ENCODE measurements at places on chromosomes 7 and 10.

DNA sequence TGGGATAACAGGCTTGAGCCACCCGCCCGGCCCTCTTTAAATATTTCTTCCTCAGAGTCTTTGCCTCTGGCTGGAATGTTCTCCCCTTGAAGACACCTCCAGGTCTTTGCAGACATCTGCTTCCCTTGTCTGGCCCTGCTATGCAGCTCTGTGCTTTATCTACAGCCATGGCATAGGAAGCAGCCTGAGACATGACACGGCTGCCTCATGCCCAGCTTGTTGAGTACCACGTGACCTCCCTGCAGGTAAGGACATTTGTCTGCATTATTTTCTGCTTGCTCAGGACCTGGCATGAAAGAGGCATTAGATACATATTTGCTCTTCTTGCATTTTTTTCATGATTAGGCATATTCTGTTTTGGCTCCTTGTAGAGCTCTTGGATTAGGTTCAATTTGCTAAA, 113.8 kb upstream of the KLF6 start:
- DNase-seq, result no peak
- H3K36me3 ChIP-seq, result no peaks in the 10 kb centered on the region
- no peaks in the 10 kb centered on the region for H3K27me3 ChIP-seq
- no peak overlapping the region for H3K4me3 ChIP-seq
- no peak overlapping the region for H3K27ac ChIP-seq

- peaks cover 34% of the 10 kb centered on the region for H3K36me3 ChIP-seq
- H3K27ac ChIP-seq, result no peak overlapping the region
- no peak for DNase-seq
- H3K4me1 ChIP-seq, result peaks cover 11% of the 10 kb centered on the region
- no peaks in the 10 kb centered on the region for H3K27me3 ChIP-seq
- H3K4me3 ChIP-seq, result no peak overlapping the region
These were observed 96.7 kb downstream of the TWIST1 start for GRCh38 chr7:19020711-19021110.

GRCh38 chr7:49371771-49372170, 401.7 kb upstream of the VWC2 start:
- H3K36me3 ChIP-seq, result no peaks in the 10 kb centered on the region
- H3K4me3 ChIP-seq, result no peak overlapping the region

DNA sequence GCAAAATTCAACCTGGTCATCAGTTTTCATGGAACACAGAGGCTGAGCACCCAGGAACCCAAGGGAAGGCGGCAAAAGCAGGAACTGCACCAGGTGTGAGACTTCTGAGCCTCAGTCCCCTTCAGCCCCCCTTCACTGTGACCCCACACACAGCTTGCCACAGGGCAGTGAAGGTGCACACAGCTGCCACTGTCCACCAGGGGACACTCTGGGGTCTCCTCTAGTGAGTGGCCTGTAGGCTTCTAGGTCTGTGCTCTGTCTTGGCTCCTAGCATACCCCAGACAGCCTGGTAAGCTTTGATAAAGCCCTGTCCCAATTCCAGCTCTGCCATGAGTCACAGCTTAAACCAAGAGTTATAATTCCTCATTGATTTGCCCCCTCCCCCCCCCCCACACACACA, 12.1 kb downstream of the KCNH2 start:
- H3K4me3 ChIP-seq, result no peak overlapping the region
- no peaks in the 10 kb centered on the region for H3K36me3 ChIP-seq
- peaks cover 40% of the 10 kb centered on the region for H3K4me1 ChIP-seq
- DNase-seq, result no peak
- no peak overlapping the region for H3K27ac ChIP-seq
- peaks cover 38% of the 10 kb centered on the region for H3K27me3 ChIP-seq

GRCh38 chr7:83117466-83117865, 45.2 kb downstream of the PCLO start:
- H3K27ac ChIP-seq, result no peak overlapping the region
- no peak for DNase-seq
- no peak overlapping the region for H3K4me3 ChIP-seq
- H3K36me3 ChIP-seq, result peaks cover 14% of the 10 kb centered on the region
- H3K4me1 ChIP-seq, result no peaks in the 10 kb centered on the region

DNA sequence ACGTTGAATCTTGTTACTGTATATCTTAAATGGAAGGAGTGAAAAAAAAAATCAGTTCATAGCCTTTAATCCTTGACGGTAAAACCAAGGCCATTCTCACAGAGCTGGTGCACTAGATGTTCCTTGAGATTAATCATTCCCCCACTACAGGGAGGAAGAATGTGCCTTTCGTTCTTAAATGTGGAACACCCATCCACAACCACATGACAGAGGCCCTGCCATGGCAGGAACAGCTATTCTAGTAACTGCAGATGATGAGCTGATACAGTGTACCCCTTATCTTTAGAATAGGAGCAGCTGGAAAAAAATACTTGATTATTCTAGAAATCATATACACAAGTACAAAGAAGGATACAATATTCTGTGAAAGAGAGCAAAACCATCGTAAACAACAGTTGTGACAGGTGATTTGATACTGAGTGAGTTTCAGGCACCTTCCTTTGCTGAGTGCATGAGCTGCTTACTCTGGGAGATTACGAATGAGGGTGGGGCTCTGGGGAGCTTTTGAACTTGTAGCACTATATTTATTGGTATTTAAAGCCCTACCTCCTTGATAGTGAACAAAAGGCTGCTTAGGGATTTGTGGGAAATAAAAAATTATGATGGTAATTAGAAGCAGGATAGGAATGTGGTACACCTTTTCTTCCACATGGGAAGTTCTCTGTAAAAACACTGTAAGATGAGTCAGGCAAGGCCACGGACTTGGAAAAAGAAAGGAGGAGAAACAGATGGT, 244.4 kb upstream of the SLC26A5 start:
- DNase-seq, result no peak
- no peak overlapping the region for H3K4me3 ChIP-seq
- no peaks in the 10 kb centered on the region for H3K36me3 ChIP-seq
- peaks cover 5% of the 10 kb centered on the region for H3K27me3 ChIP-seq
- H3K4me1 ChIP-seq, result peaks cover 23% of the 10 kb centered on the region

GRCh38 chr10:124894569-124895215, 47.2 kb upstream of the ZRANB1 start:
- no peak overlapping the region for H3K4me3 ChIP-seq
- no peak for DNase-seq
- peaks cover 6% of the 10 kb centered on the region for H3K27me3 ChIP-seq
- H3K36me3 ChIP-seq, result no peaks in the 10 kb centered on the region
